ENCODE measurements at places on chromosomes 4 and X. TPM values are rescaled to one million over a fixed set of nuclear protein-coding genes. Genes with fewer than 3 reads are reported as not detected.

GRCh38 chrX:43753637-43754036 lies 97.5 kb downstream of the MAOA start:
- H3K36me3 ChIP-seq, result no peaks in the 10 kb centered on the region
- DNase-seq, result no peak
- H3K27ac ChIP-seq, result no peak overlapping the region
- H3K27me3 ChIP-seq, result peaks cover 2% of the 10 kb centered on the region

- no peaks in the 10 kb centered on the region for H3K4me1 ChIP-seq
- H3K36me3 ChIP-seq, result no peaks in the 10 kb centered on the region
- DNase-seq, result no peak
- H3K27ac ChIP-seq, result no peak overlapping the region
- H3K27me3 ChIP-seq, result no peaks in the 10 kb centered on the region
Observed at GRCh38 chr4:85829276-85830051, 354.5 kb downstream of the ARHGAP24 start.

DNA sequence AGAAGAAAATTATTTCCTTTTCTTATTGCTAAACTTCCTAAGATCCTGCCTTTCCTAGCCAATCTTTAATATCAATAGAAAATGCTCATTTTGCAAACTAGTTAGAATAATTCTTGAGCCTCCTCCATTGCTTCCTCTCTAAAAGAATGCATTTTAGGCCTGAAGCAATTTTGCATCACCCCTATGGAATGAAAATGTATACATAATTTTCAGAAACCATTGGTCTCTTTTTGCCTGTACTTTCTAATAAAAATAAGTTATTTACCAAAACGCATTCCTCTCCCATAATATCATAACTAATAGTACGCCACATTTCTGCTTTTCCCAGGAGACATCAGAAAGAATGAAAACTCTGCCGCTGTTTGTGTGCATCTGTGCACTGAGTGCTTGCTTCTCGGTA lies 1.7 kb downstream of the MUC7 start:
- no peaks in the 10 kb centered on the region for H3K36me3 ChIP-seq
- H3K4me3 ChIP-seq, result no peak overlapping the region
- no peak for DNase-seq
- no peaks in the 10 kb centered on the region for H3K27me3 ChIP-seq
- H3K4me1 ChIP-seq, result no peaks in the 10 kb centered on the region

GRCh38 chr4:15755321-15756155 lies 22.6 kb upstream of the CD38 start:
- H3K27me3 ChIP-seq, result no peaks in the 10 kb centered on the region
- peak overlapping the region; percentile 87 for H3K27ac ChIP-seq
- H3K4me1 ChIP-seq, result peaks cover 45% of the 10 kb centered on the region

- H3K4me3 ChIP-seq, result no peak overlapping the region
- H3K27ac ChIP-seq, result no peak overlapping the region
- no peaks in the 10 kb centered on the region for H3K27me3 ChIP-seq
- H3K4me1 ChIP-seq, result peaks cover 9% of the 10 kb centered on the region
Observed at GRCh38 chrX:153764786-153765137, 713 bp downstream of the PLXNB3 start.

GRCh38 chrX:110964786-110965185 lies 131.2 kb upstream of the PAK3 start:
- H3K27ac ChIP-seq, result no peak overlapping the region
- H3K27me3 ChIP-seq, result no peaks in the 10 kb centered on the region
- H3K36me3 ChIP-seq, result no peaks in the 10 kb centered on the region
- DNase-seq, result no peak

DNA sequence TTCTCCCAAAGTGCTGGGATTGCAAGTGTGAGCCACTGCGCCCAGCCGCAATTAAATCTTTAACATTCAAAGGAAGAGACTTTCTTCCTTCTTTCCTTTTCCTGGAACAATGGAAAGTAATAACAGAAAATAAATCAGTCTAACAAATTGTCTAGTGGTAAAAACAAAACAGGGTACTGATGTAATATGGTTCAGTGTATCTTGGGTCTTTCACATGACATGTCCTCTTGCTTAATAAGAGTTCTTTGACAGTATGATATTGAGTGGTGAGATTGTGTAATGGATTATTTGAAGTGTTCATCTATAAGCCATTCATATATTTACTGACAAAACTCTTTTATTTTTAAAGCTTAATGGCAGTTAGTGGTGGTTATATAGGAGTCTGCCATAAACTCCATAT lies 256.6 kb downstream of the SPRY1 start:
- H3K36me3 ChIP-seq, result peaks cover 24% of the 10 kb centered on the region
- H3K4me1 ChIP-seq, result peaks cover 7% of the 10 kb centered on the region
- no peak for DNase-seq
- no peak overlapping the region for H3K4me3 ChIP-seq

DNA sequence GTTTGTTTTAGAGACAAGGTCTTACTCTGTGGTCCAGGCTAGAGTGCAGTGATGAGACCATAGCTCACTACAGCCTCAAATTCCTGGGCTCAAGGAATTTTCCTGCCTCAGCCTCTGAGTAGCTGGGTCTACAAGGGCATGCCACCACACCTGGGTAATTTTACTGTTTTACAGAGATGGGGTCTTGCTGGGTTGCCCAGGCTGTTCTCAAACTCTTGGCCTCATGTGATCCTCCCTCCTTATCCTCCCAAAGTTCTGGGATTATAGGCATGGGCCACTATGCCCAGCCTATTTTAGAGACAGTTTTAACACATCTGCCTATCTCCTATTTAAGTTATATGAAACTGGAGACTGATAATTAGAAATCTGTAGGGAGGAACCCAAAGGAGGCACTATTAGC lies 53.8 kb downstream of the SPRY1 start:
- H3K4me3 ChIP-seq, result no peak overlapping the region
- no peak for DNase-seq
- H3K27me3 ChIP-seq, result no peaks in the 10 kb centered on the region
- H3K4me1 ChIP-seq, result peaks cover 37% of the 10 kb centered on the region

- no peak overlapping the region for H3K4me3 ChIP-seq
- H3K27ac ChIP-seq, result no peak overlapping the region
- peaks cover 8% of the 10 kb centered on the region for H3K36me3 ChIP-seq
- peaks cover 6% of the 10 kb centered on the region for H3K4me1 ChIP-seq
- H3K27me3 ChIP-seq, result no peaks in the 10 kb centered on the region
- DNase-seq, result no peak
Observed at GRCh38 chr4:101042847-101043246, 304.5 kb downstream of the PPP3CA start.

- no peak for DNase-seq
- no peaks in the 10 kb centered on the region for H3K4me1 ChIP-seq
- H3K36me3 ChIP-seq, result no peaks in the 10 kb centered on the region
- H3K27ac ChIP-seq, result no peak overlapping the region
- H3K4me3 ChIP-seq, result no peak overlapping the region
Observed at GRCh38 chrX:147699061-147699460, 212.7 kb upstream of the FMR1 start.

Gene FNIP2
- 15.7 TPM for total RNA-seq

Gene SHISA3
- total RNA-seq, result 0.85 TPM

Gene SUPT20HL2
- total RNA-seq, result not detected

Gene NEIL3
- total RNA-seq, result 24.0 TPM

Gene NDNF
- total RNA-seq, result 0.11 TPM
